PC-9 (cell line): ENCODE measurements at places on chromosomes 12 and 14. TPM values are rescaled to one million over a fixed set of nuclear protein-coding genes. Genes with fewer than 3 reads are reported as not detected.
A peak's percentile ranks its signal among the peaks of the same experiment; 100 is the strongest.

GRCh38 chr12:50400104-50400637 lies 514 bp upstream of the LARP4 start:
- DNase-seq, result no peak

DNA sequence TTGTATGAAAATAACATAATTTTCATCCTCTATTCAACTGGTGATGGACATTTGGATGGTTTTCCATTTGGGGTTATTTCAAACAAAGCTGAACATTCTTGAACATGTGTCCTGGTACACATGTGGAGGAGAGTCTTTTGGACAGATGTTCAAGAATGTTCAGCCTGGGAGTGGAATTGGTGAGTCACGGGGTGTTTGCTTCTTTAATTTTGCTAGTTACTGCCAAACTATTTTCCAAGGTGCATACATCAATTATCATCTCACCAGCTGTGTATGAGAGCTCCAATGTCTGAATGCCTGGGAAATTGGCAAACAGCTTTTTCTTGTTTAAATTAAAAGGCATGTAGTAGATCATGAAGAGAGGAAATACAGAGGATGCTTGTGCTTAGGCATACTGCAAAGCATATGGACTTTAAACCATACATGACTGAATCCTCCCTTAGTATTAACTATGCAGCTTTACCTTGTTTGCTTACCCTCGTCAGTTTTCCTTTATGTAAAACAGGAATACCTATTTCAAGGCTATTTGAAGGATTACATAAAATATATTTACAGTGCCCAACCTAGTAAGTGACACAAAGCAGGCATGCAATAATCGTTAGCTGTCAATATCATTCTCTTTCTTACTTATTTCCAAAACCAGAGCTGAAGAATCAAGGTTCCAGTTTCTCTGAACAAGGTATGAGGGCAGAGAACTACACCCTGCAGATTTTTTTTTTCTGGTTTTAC lies 152.1 kb downstream of the ITPR2 start:
- no peak for DNase-seq

GRCh38 chr12:2593045-2593444 lies 201.7 kb upstream of the FKBP4 start:
- DNase-seq, result no peak

- DNase-seq, result no peak
Measured at GRCh38 chr14:63296060-63296563, 22.6 kb downstream of the GPHB5 start.

DNA sequence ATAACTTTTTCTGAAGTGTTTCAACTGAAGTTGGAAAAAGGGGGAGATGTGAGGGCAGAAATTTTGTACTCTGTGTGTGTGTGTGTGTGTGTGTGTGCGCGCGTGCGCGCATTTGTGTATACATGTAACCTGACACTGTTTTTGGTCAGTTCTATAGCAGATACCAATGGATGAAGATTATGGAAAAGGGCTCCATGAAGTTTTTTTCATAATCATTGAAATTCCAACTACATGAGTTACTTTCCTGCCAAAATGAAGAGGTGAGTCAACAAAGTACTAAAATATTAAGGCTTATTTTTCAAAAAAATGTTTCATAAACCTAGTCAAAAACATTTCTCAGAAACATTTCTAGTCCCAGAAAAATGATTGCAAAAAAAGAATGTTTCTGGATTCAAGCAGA lies 25.7 kb upstream of the CERS5 start:
- no peak for DNase-seq

- DNase-seq, result no peak
Measured at GRCh38 chr12:97758194-97758501, 295.5 kb downstream of the RMST start.

GRCh38 chr14:66140213-66140918 lies 345.8 kb upstream of the CCDC196 start:
- DNase-seq, result no peak

- no peak for DNase-seq
Measured at GRCh38 chr14:67553547-67553946, 20.5 kb downstream of the PLEKHH1 start.

GRCh38 chr12:56631790-56632700 lies 1.9 kb upstream of the BAZ2A start:
- DNase-seq, result peak; percentile 77

GRCh38 chr14:67269298-67270060 lies 28.2 kb downstream of the PALS1 start:
- no peak for DNase-seq

GRCh38 chr14:94113490-94113889 lies 3.0 kb downstream of the IFI27 start:
- no peak for DNase-seq

DNA sequence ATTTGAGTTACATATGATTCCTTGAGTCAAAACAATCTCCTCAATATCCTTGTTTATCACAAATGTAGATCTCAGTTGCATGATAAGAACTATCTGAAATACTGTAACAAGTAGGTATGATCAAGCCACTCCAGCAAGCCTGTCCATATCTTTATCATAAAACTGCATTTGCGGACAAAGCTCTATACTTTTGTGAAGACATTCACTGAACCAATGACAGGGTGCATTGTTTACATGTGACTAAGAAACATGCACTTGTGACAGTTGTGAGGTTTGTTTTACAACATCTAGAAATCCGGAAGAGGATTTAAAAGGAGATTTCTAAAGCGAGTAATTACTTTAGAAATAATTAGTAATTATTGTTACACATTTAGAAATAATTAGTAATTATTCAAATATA lies 111.7 kb downstream of the PPP2R5E start:
- no peak for DNase-seq

DNA sequence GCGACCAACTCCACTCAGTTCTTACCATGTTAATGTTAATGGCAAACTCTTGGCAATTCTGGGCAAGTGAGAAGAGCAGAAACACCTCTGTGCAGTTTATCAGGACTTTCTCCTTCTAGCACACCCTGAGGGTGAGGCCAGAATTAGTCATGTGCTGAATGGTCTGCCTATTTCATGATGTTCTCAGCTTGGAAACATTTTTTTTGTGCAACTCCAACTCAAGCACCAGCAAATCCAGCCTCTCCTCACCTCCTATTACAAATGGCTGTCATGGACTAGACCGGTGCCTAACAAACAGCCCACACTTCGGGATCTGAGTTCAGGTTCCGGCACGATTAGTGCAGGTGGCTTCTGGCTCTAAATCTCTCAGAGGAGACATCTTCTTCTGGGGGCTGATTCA lies 246.0 kb downstream of the ZFP36L1 start:
- peak; percentile 80 for DNase-seq

- DNase-seq, result no peak
Measured at GRCh38 chr14:39762576-39763401, 330.6 kb upstream of the FBXO33 start.

DNA sequence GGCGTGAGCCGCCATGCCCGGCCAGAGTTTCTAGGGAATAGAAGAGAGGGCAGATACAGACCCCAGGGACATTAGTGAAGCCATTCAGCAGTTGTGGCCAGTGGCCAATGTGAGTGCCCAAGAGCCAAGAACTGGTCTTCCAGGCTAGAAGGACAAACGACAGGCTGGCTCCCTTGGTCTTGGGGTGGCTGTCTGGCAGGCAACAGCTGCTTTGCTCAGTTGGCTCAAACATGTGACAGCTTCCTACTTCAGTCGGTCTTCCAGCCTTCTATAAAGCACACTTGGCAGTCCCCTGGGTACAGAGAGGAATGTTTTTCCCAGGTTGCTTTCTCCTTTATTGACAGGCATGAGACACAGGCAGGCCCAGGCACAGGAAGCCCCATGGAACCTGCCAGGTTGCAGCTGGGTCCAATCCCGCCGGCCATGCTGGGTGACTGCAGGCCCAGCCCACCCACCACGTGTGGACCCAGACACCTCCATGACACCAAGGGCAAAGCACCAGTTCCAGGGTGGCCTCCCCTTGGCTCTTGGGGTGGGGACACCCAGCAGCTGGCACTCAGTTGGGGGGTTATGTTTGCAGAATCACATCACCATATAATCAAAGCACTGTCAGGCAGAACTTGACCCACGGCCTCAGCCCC lies 15.4 kb downstream of the CHGA start:
- no peak for DNase-seq

DNA sequence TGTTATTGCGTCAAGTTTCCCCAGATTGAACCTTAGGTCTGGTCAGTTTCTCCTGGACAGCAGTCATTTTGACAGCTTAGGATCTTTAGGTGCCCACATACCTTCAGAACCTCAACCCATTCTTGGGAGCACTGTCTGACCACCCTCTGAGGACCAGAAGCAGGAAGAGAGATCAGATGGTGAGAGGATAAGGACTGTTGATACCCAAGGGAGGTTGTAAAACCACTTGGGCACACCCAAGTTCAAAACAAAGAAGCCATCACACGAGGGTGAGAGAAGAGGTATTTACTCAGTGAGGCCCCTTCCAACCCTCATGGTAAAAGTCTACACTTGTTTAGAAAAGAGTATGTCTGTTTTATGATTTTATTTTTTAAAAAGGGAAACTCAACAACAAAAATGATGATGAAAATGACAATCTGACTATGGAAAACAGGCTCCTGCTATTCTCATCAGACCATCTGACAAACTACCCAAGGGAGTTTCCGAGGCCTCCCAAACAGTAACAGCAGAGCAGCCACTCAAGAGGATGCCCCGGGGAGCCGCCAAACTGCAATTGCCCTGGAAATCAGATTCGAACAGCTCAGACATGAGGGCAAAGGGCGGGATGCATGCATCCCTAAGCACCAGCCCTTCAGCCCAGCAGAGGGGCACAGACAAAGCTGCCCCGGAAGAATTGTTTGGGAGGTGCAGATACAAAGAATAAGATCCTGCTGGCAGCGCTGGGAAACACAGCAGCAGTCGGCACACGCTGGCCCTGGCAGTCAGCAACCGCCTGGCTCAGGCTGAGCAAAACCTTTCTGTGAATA lies 162.6 kb upstream of the PLEKHG7 start:
- DNase-seq, result no peak

DNA sequence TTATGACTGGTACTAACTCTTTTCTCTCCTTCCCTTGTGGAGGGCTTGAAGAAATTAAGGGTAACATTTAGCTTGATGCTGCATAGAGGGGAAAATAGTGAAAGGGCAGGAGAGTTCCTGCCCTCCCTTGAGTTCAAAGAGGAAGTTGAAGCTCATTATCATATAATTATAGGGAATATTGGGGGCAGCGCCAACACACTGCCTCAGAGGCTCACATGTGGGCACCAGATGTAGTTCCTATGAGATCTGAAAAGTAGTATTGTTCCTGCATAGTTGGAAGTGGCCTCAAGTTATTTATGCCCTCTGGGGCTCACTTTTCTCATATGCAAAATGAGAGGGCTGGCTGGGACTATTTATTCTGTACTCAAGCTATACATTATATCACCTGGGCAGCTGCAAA lies 33.0 kb upstream of the FGF23 start:
- DNase-seq, result no peak

DNA sequence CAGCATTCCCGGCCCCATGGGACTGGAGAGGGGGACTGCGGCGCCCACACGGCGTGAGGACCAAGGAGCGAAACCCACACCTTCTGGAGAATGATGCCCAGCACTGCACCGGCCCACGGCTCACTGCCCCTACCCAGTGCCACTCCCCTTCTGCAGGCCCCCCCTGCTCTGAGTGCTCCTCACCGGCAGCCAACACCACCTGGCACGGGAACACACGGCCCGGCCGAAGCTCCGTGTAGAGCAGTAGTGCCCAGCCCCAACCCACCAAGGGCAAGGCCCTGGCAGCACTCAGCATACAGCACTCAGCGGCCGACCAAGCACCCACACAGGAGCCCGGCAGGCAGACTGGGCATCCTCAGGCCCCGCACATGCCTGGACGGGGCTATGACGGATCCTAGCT lies 13.4 kb downstream of the BTBD6 start:
- DNase-seq, result no peak

GRCh38 chr14:99254328-99255009 lies 17.5 kb downstream of the BCL11B start:
- no peak for DNase-seq

DNA sequence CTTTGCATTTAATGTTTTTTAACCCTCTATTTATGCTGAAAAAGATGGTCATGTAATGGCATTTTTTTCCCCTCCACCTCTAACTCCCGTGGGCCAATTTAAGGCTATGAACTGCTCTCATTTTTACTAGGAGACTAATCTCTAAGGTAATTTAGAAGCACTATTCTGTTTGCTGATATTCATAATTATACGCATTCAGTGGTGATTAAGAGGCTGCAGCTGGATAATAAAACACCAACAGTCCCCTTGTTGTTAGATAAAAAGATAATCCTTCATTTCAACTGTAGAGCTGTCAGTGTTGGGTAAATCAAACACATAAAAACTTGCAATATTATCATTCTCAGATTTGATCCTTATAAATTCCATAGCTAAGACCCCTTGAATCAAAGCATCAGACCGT lies 8.9 kb downstream of the MYO1H start:
- DNase-seq, result no peak

DNA sequence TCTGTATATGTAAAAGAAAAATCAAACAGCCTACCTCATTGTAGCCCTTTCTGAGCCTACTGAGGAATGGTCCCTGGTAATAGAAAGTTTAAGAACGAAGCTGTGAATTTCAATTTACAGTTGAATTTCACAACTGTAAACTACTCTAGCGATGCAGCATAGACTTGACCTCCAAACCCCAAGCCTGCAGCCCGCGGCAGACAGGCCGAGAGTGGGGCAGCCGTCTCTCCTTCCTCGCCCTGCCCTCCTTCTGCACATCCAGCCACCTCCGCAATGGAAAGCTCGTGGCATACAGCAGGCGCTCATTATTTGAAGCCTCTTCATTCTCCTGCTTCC lies 15.3 kb downstream of the RNASE2 start:
- no peak for DNase-seq

GRCh38 chr12:14239350-14239934 lies 126.0 kb upstream of the ATF7IP start:
- DNase-seq, result peak; percentile 84

DNA sequence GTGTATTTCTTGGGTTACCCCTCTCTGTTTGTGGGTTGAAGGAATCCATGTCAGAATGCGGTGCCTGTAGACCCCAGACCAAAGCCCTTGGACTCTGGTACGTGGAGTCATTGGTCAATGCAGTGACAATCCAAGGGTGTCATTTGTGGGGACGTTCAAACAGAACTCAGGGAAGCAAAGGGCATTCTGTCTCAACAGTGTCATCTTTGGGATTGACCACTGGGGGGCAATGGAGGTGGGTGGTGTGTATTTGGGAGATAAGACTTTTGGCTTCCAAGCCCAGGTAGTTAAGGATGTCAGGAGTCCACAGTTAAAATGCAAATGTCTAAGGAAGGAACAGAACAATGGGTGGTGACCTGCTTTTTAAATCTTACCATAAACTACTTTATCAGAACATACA lies 54.6 kb upstream of the CCDC175 start:
- no peak for DNase-seq

DNA sequence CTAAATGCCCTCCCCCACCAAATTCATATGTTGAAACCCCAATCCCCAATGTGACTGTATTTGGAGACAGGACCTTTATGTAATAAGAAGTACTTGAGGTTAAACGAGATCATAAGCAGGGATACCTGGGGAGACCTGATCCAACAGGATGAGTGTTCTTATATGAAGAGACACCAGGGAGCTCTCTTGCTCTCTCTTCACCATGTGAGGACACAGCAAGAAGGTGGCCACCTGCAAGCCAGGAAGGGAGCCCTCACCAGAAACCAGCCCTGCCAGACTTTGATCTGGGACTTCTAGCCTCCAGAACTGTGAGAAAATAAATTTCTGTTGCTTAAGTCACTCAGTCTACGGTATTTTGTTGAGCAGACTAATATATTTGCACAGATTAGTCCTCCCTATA lies 113.6 kb downstream of the NUAK1 start:
- no peak for DNase-seq

Gene ZNF664
- total RNA-seq, result 66.3 and 87.6 TPM in 2 replicates

Gene HOXC13
- 1.5 and 1.8 TPM in 2 replicates for total RNA-seq

Gene ZDHHC22
- not detected in 2 replicates for total RNA-seq

Gene AJUBA
- 37.4 and 42.6 TPM in 2 replicates for total RNA-seq

Gene ZNF705A
- not detected in 2 replicates for total RNA-seq

Gene OR6C2
- not detected in 2 replicates for total RNA-seq

Gene TMEM52B
- 2.6 and 4.2 TPM in 2 replicates for total RNA-seq

Gene MEG3
- not detected in 2 replicates for total RNA-seq

Gene TAS2R43
- 1.1 and 1.5 TPM in 2 replicates for total RNA-seq
